Right forelimb (tissue), 1 donor: ENCODE measurements at places on chromosomes 5 and 9.

GRCh38 chr5:77629509-77630113 is 8.9 kb downstream of the OTP start:
- peak; percentile 52 for DNase-seq

GRCh38 chr5:179215576-179215975 is 129.7 kb downstream of the ADAMTS2 start:
- DNase-seq: no peak

GRCh38 chr9:83466877-83467276 is 71.3 kb downstream of the FRMD3 start:
- no peak for DNase-seq

DNA sequence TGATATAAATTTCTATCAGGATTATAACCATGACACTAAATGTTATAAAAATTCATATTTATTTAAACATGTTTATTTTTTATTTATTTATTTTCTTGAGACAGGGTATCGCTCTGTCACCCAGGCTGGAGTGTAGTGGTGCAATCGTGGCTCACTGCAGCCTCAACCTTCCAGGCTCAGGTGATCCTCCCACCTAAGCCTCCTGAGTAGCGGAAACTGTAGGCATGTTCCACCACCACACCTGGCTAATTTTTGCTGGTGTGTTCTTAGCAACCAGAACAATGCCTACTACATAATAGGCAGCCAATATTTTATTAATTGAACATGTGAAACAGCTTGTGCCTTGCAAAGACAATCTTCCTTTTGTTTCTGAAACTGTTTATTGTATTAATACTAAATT is 6.5 kb upstream of the PTBP3 start:
- no peak for DNase-seq

GRCh38 chr5:151023047-151023615 is 2.7 kb downstream of the GPX3 start:
- DNase-seq: no peak

DNA sequence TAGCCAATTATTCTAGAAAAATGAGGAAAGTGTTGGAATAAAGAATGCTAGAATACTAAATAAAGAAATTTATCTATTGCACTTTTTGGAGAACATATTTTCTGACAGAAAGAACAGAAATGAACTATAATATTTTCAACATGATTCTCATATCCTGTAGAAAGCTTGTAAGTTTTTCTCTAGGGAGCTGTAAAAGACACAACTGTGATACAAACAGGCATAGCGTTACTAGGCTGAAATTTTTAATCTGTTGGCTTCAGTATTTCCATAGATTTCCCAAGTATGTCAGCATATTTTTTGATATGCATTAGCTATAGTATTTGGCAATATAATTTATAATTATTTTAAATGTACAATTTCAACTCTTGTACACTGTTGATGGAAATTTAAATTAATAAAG is 31.3 kb downstream of the ANXA1 start:
- DNase-seq: no peak

GRCh38 chr5:159928122-159928909 is 12.0 kb downstream of the ADRA1B start:
- no peak for DNase-seq

- DNase-seq: no peak
Observed at GRCh38 chr9:124344291-124345050, 70.8 kb downstream of the PSMB7 start.

DNA sequence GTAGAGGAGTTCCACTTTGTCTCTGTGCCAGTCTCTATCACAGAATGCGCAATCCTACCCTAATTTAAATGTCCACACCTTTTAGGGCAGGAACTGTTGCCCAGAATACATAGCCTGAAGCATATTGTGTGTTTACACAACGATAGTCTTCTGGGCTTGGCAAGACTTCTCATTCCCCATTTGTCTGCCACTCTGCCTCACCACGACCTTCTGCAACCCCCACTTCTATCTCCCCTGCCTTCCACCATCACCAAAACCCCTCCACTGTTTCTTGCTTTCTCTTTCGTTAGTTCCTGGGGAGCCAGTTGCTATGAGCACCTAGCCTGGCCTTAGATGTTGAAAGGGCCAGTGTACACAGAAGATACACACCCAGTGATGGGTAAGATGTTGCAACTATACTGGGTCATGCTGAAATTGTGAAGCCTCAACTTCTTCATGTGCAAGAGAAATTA is 883 bp upstream of the RNF145 start:
- no peak for DNase-seq

DNA sequence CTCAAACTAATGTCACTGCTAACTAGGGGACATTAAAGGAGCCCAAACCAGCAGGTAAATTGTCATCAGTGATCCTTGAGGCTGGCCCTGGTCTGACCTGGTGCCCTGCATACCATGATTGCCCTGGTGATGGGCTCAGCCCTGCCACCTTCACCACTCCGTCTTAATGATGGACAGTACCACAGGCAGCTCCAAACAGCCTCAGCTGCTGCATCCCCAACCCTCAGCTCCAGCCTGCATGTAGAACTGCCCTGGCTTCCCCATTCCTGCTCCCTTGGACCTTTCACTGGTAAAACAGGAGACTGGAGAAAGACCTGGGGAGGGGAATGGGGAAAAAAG is 190.0 kb downstream of the GAS1 start:
- no peak for DNase-seq

DNA sequence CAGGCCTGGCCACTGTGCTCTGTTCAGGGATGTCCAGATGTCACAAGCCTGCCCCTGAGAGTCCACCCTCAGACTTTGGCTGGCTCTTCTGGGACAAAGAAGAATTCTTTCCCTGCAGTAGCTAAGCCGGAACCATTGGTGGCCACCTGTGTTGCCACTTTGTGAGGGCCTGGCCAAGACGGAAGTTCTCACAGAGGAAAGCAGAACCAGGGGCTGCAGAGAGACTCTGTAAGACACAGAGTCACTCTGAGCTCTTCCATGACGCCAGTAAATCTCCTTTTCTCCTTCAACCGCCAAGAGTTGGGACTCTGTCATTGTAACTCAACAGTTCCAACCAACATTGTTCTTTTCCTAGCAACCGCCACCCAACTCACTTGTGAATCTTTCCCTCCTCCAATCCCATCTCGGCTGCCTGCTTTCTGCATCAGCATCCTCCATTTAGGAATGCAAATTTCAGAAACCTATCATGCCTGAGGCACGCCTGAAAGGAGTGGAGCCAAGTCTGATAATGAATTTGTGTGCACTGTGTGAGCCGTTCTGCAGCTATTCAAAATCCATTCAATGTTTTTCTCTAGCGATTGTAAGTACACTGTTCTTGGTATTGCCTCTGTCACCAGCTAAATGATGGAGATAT is 37.8 kb upstream of the ATP6V1G1 start:
- DNase-seq: no peak

DNA sequence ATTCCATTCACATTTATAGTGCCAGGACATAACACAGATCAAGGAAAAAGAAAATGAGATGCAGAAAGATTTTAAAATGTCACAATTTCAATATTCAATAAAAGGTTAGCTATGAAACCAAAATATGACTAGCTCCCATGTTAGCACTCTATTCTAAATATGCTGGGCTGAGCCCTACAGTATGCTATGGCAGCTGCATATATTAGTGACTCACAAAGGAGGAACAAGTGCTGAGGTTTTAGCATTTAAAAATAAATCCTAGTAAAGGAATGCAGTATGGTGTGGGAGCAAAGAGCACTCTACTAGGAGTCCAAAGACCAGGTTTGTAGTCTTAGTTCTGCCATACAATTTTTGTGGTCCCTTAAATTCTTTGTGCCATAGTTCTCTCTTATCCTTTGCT is 118.4 kb downstream of the OXCT1 start:
- DNase-seq: no peak

DNA sequence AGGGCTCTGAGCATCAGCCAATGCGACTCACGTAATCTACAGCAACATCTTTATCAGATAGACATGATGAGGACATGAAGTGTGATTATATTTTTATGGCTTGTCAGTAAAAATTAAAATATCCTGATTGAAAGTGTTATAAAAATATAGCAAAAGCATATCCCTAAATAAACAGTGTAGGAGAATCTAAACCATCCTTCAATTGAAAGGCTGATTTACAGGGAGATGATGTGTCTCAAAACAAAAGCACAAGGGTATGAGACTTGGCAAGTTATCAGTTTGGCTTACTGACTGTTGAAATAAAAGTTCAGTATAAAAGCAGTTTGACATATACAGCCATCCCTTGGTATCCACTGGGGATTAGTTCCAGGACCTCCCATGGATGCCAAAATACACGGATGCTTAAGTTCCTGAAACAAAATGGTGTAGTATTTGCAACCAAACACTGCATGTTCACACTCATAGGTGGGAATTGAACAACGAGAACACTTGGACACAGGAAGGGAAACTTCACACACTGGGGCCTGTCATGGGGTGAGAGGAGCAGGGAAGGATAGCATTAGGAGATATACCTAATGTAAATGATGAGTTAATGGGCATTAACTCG is 149.9 kb upstream of the MAP1B start:
- no peak for DNase-seq

GRCh38 chr9:126456441-126457174 is 130.0 kb downstream of the MVB12B start:
- DNase-seq: peak; percentile 48

DNA sequence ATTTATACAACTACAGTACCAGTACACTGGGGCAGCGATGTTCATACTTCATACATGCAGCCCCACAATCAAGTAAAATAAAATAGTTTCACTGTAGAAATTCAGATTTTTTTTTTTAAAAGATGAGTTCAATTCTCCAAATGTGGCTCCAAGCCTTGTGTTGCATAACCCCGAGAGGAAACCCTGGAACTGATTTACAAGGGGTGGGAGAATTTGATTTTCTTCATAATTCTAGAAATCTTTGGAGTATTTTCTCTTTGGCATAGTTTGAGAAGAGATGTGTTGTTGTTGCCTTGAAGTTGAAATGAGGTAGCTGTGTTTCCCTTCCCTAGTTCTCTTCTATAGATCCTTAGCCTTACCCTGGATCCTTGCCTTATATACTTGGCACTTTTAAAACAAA is 3.1 kb downstream of the RHOBTB3 start:
- DNase-seq: no peak

DNA sequence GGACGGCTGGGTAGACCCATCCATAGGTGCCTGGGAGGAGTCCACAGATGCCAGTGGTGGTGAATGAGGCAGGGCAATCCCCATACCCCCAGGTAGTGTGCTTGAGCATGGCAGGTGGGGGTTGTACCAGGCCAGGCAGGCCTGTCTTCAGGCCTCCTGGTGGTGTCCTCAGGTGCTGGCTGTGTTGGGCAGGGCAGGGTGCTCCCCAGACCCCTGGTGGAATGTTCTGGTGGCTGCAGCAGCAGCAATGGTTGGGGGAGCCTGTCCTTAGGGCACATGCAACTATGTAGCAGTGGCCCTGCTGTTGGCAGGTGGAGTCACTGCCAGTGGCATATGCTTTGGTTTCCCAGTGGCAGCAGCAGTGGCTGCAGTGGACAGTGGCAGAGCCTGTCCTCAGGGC is 10.0 kb downstream of the ALG2 start:
- DNase-seq: no peak

DNA sequence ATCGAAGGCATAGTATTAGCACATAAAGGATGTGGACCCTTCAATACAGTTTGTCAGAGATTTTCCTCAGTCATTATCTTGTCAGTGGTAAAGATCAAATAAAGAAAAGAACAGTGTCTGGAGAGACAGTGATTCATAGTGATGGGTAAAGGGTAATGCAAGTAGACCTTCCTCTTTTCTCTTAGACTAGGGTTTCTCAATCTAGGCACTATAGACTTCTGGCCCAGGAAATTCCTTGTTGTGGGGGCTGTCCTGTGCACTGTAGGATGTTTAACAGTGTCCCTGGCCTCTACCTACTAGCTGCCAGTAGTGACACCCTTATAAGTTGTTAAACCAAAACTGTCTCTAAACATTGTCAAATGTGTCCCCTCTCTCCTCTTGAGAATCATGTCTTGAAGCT is 6.9 kb downstream of the CAMK4 start:
- no peak for DNase-seq

GRCh38 chr5:91291628-91292569 is 91.2 kb downstream of the ARRDC3 start:
- DNase-seq: no peak

GRCh38 chr5:131296213-131296672 is 32.4 kb downstream of the CDC42SE2 start:
- no peak for DNase-seq

- no peak for DNase-seq
Observed at GRCh38 chr9:129232839-129233591, 55.0 kb upstream of the IER5L start.

DNA sequence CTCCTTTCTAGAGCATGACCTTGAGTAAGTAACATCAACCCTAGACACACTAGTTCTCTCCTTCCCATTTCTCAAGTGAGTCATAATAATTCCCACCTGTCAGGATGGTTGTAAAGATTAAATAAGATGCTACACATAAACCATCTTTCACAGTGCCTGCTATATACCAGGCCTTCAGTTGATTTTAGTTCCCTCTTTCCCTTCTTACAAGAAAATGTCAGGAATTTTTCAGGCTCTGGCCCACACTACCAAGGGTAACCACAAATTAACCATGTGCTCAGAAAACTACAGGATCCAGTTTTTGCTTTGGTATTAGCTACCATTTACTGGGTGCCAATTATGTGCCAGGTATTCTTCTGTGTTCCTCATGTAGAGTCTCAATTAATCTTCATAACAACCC is 42.7 kb upstream of the RARS1 start:
- no peak for DNase-seq

DNA sequence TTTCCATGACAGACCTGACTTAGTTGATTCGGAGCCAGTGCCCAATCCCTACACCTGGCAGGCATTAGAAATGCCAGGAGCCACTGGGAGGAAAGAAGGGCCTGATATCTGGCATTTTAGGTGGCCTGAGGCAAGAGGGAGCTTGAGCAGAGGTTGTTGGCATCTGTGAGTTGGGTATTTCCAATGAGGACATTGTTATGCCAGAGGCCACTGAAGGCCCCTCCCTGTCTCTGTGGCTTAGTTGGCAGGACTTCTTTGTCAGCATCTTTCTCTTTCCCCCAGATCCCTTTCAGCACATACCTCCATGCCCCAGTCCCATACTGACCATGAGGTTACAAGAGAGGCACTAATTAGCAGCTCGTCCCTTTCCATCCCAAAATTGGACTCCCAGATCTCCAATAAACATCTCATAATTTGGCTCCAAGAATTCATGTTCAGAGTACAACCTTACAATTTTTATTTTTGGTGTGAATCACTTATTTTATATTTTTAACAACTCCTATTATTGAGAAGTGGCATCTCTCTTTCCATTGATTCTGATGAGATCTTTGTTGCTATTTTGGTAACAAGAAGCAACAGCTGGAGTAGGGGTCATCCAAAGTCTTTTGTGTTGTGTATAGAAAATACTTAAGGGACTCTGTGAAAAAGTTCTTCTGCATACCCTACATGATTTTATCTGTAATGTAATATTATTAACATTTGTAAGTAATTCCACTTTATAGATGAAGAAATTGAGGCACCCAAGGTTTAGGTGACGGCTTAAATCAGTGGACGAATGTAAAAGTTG is 68.6 kb upstream of the MAP3K1 start:
- DNase-seq: no peak

GRCh38 chr5:138372225-138372624 is 19.7 kb downstream of the KDM3B start:
- DNase-seq: no peak
